Activated T-cell treated with anti-CD3 and anti-CD28 coated beads for 48 hours (primary cell): ENCODE measurements at places on chromosomes 11 and 22.

DNA sequence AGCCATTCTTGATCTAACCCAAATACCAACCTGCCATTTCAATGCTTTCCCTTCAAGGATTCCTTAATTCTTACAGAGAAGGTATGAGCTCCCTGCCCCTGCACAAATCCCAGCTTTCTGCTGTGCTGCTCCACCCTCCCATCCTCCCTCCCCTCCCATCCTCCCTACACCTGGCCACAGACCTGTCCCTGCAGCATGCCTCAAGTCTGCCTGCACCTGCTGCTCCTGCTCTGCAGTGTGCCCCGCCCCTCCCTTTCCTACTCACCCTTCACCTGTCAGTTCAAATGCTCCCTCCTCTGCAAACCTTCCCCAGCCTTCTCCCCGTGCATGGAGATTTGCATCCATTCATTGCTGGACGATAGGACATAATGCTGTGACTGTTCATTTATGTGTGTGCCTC, 139.9 kb upstream of the NARS2 start:
- no peak for DNase-seq

- no peak for DNase-seq
Measured at GRCh38 chr11:125224391-125225021, 60.0 kb downstream of the PKNOX2 start.

- DNase-seq, result no peak
Measured at GRCh38 chr22:36237462-36238372, 1.6 kb downstream of the APOL2 start.

DNA sequence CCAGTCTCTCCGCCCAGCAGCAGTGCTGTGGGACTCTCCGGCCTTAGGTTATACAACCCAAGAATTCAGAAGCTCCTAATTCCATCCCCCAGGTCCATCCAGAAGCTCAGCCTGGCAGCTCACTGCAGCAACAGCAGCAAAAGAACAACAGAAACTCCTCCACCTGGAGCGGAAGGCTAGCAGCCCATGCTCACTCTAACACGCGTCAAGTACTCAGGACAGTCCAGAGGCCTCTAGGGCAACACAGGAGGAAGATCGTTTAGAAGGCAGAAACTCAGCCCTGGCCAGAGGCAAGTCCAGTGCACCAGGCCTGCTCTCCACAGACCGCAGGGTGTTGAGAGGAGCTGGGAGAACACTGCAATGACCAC, 17.1 kb downstream of the PLA2G6 start:
- DNase-seq, result no peak

GRCh38 chr11:18703001-18703763, 4.6 kb downstream of the TMEM86A start:
- no peak for DNase-seq

- no peak for DNase-seq
Measured at GRCh38 chr22:45493286-45493771, 9.4 kb upstream of the FBLN1 start.

GRCh38 chr11:66864924-66865697, 8.2 kb downstream of the LRFN4 start:
- no peak for DNase-seq

DNA sequence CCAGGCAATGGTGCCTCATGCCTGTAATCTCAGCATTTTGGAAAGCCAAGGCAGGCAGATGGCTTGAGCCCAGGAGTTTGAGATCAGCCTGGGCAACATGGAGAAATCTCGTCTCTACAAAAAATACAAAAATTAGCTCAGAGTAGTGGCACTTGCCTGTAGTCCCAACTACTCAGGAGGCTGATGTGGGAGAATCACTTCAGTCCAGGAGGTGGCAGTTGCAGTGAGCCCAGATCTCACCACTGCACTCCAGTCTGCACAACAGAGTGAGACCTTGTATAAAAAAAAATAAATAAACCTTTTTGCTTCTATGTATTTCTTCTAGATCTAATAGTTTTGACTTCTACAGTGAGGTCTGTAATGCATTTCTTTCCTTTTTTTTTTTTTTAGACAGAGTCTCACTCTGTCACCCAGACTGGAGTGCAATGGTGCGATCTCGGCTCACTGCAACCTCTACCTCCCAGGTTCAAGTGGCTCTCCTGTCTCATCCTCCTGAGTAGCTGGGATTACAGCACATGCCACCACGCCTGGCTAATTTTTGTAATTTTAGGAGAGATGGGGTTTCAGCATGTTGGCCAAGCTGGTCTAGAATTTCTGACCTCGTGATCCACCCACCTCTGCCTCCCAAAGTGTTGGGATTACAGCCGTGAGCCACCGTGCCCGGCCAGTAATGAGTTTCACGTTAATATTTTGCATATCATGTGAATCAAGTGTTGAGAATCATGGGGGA, 18.1 kb upstream of the RDX start:
- no peak for DNase-seq

DNA sequence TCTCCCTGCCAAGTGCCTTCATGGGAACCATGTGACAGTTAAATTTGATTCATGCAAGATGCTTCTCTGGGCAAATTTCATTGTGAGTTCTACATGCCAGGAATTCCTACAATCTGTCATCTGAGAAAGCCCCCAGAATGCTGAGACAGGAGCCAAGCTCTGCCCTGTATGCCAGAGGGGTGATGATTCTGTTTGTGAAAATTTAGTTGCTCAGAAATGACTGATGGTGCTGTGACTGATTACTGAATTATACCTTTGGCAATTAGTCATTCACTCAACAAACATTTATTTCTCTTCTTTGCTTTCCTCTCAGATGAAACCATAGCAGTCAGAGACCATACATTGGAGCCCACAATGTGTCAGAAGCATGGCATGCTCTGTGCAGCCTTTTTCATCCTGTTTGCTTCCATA, 69.0 kb upstream of the ZBED5 start:
- DNase-seq, result no peak

- no peak for DNase-seq
Measured at GRCh38 chr11:61737131-61737530, 15.3 kb upstream of the MYRF start.

- no peak for DNase-seq
Measured at GRCh38 chr11:66332371-66333219, 3.6 kb downstream of the RIN1 start.

DNA sequence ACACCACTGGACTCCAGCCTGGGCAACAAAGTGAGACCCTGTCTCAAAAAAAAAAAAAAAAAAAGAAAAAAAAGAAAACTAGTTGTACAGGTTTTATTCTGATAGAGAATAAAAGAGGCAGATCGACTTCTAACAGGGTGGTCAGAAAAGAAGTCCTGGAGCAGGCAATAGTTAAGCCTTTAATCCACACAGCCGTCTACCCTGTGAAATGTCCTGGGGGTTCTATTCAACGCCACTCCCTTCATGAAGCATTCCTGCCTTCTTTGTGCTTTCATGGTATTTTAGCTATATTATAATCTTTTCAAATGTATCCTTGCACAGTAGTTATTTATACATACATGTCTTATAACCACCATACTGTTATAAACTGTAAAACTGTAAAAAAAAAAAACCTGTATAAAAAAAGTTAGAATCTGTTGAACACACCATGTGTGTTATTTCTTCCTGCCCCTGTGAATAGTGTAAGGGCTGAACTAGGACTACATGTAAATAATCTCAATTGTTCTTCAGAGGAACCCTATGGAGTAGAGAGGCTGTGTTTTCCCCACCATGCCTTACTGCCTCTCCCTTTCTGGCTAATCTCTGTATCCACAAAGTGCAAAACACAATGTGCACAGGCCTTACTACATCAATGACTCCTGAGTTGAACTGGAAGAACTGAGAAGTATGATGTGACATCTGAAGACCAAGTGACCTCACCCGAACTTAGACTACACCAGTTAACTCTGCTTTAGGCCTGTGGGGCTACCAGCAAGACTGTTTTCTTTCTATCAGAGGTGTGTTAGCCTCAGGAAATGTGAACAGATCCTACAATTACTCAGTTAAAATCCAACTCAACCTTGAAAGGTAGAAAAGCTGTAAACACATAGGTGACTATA, 25.3 kb downstream of the PRCP start:
- no peak for DNase-seq

DNA sequence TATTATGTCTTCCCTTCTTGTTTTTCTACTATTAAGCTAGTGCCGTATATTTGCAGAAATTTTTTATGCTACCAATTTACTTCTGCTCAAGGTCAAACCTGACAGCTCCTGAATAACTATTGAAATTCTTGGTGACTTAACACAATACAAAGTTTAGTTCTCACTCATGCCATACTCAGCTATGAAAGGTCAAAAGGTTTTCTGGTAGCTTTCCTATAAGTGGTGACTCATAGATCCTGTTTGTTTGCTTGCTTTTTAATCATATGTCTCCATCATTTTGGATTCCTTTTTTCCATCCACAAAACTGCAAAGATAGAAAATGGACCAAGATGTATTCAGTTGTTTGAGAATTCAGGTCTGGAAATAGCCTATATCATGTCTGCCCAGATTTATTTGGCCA, 855.8 kb upstream of the LRRC4C start:
- DNase-seq, result no peak

DNA sequence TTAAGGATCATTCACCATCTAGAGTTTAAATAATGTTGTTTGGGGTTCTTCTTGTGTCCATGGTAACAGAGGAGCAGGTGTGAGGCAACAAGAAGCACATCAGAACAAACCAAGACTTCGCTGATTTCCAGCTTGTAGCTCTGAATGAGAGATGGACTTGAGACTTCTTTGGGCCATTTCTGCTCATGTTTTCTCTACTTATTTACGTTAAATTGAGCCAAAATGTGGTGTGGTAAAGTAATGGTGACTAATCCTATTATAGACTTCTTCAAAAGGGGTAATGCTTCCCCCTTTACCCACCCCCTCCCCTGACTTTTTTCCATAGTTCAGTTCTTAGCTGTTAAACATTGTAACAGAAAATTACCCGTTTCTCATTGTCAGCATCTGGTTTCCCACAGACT, 65.2 kb downstream of the CSTPP1 start:
- DNase-seq, result no peak

- DNase-seq, result no peak
Measured at GRCh38 chr11:126823274-126823673, 177.3 kb downstream of the KIRREL3 start.

GRCh38 chr11:77155082-77155475, 27.0 kb downstream of the MYO7A start:
- DNase-seq, result no peak

DNA sequence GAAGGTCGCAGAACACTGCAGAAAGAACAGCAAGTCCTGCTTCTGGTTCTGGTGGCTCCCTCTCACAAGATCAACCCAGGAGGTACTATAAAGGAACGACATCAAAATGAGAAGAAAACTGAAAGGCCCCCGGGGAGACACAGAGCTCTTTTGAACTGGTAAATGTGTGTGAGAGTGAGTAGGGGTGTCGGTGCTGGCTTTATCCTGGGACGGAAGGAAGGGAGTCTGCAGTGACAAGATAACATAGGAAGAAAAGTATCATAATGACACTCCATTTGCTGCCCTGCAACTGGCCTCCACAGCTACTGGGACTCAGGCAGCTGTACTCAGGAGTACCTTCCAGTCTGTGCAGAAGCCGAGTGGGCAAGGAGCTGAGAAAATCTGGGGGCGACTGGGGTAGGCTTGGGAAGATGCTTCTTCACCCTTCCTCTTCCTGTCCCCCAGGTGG, 60.9 kb downstream of the ENTHD1 start:
- DNase-seq, result no peak

DNA sequence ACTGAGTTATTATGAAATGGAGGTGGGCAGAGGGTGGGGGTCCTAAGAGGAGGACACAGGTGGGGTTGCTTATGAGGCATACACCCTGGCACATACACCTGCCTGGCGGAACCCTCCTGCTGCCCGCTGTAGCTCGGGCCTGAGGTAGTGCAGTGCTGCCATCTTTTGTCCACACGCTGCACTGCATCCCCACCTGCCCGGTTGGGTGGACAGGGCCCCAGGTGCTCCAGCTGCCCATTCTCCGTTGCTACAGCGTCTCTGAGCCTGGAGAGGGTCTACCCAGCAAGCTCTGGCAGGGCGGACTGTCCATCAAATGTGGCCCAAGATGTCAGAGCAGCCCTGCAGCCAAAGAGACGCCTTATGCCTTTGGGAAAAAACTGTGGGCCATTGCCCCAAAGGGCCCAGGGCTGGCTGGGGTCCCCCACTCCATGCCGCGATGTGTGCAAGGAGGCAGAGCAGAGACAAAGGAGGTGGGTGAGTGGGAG, 131.2 kb downstream of the BUD13 start:
- DNase-seq, result peak; percentile 25
